H7 (cell line): ENCODE measurements at places on chromosomes 13 and 19. TPM values are rescaled to one million over a fixed set of nuclear protein-coding genes. Genes with fewer than 3 reads are reported as not detected.

HNRNPL gene
- total RNA-seq: 454 and 591 TPM in 2 replicates

IGFL2 gene
- 0.17 TPM in 1 of 2 replicates, not detected in the other for total RNA-seq

NXNL1 gene
- not detected in 2 replicates for total RNA-seq

- DNase-seq: no peak
These were observed 11.9 kb downstream of the ZNF787 start for GRCh38 chr19:56109226-56109625.

- peak; percentile 37 for DNase-seq
These were observed 560 bp downstream of the NDUFA7 start for GRCh38 chr19:8320564-8321066.

DNA sequence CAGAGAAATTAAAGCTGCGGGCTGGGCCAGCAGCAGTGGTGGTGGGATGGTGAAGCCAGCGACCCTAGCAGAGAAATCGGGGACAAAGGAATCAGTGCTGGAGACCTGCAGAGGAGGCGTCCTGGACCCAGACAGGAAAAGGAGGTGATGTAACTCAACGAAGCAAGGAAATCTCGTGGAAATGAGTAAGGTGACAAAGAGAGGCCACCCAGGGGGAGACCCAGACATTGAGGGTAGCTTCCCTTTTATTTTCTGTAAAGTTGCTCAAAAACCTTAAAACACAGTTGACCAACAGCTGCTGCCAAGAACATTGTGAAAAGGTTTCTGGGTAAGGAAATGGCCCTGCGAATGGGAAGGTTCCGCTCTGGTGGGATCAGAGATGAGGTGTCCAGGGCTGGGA is 13.3 kb upstream of the RETN start:
- DNase-seq: no peak

- no peak for DNase-seq
These were observed 33.1 kb downstream of the GATAD2A start for GRCh38 chr19:19438366-19439175.

DNA sequence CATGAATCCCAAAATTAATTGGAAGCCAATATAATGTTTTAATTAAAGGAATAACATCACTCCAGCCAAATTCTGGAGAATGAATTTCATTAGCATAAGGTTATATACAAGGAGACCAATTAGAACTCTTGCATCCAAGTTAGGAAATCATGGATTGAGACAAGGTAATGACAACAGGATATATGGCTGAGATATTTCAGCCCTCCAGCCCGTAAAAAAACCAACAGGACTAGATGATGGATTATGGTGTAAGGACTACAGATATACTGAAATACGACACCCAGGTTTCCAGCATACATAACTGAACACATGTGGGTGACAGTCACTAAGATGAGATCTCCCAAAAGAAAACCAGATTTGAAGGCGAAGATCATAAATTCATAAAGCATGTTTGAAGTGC is 56.5 kb downstream of the TSC22D1 start:
- DNase-seq: no peak

DNA sequence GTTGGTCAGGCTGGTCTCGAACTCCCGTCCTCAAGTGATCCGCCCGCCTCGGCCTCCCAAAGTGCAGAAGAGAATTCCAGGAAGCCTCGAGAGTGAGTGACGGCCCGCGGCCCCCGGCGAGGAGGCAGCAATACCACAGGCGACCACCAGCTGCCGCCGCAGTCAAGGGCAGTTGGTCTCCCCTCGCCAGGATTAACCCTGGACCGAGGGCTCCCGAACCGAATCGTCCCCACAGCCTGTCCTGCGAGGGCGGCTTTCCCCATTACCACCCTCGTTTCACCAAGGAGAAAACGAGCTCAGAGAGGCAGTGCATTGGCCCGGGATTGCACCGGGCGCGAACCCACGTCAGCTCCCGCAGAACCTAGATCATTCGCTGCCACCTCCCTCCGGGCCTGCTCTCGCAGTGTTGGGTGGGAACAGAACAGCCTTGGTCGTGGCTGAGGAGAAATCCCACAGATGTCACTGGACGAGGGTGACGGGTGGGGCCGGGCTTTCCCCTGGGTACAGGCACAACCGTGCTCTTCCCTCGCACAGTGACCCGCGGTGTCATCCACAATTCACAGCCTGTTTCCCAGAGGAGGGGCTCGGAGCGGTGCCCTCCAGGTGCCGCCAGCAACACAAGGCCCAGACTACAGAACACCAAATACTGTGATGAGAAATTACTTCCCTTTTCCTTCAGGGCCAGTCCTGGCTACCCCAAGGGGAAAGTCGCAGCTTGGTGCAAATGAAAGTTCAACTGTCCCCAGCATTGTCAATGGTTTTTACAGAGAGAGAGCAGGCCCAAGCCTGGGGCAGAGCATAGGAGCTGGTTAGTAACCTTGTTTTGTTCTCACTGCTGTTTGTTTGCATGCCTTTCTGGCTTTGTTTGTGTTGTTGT is 24.8 kb downstream of the C2CD4C start:
- DNase-seq: peak; percentile 94

DNA sequence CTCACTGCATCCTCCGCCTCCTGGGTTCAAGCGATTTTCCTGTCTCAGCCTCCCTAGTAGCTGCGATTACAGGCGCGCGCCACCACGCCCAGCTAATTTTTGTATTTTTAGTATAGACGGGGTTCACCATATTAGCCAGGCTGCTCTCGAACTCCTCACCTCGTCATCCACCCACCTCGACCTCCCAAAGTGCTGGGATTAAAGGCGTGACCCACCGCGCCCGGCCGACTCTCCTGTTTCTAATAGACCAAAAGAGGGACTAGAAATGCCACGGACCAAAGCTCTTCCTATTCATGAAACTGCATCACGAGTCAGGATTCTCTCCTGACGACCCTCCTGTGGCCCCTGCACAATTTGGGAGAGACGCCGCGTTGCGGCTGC is 563 bp downstream of the ZNF43 start:
- DNase-seq: no peak
